NCI-H524 (cell line): ENCODE measurements at places on chromosomes 7 and 10.

DNA sequence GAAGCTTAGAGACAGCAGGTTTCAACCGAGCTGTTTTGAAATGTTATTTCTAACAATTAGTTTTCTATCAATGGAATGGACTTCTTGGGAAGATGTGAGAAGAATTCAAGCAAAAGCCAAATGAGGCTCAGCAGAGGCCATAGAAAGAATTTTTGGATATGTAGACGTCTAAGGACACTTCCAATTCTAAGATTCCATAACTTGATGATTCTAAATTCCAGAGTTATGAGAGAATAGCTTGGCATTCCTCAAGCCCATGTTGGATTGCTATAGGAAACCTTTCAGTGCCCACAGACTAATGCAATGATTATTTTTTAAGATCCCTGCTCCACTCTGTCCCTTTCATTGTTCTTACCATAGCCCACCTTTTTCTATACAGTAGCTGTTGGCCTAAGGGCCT, 77.2 kb upstream of the PALS2 start:
- DNase-seq: no peak

DNA sequence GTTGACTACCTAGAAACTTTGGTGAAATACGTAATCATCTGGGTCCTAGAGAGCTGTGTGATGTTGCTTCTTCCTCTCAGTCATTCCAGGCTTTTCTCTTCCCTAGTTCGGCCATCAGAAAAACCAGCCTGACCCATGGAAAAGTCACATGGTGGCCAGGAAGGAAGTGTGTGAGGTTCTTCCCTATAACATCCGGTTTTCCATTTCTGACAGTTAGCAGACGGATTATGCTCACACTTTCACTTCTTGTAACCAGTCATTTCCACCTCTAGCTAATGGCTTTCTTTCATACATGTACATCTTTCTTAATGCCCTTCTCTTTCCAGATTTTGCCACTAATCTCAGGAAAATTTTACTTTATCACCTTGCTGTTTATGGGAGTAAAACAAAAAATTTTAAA, 110.0 kb upstream of the GLCCI1 start:
- DNase-seq: no peak

DNA sequence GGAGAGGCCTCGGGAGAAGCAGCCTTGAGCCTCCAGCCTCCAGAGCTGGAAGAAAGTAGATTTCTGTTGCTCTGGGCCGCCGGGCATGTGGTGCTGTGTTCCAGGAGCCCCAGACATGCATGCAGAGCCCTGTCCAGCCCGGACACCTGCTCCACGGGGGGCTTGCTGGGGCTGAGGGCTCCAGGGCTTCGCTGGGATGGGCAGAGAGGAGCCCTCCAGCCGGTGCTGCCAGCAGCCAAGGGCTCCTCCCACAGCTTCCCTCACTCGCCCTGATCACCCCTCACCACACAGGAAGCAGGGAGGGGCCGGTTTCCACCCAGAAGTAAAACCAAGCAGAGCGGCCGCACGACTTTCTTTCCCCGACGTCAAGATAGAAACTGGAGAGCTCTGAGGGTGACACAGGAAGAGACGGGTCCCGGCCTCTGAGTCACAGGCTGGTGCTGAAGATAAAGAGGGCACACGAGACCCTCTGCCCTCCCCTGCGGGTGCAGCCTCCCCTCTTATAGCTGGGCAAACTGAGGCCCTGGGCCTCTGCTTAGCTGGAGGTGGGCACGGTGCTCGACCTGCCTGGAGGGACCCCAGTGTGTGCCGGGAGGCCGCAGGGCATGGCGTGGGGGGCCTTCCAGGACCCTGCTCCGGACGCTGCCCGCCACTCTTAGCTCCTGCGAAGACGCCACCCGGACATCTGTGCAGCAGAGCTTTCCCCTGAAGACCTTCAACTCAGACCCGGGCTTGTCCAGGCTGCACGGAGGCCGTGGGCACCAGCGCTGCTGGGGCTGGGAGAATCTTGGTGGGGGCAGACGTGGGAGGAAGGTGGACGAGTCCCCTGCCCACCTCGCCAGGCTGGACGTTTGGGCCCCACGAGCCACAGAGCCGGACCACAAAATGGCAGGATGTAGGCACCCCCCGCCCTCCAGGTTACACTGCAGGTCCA, 31.1 kb downstream of the ADAP1 start:
- no peak for DNase-seq

DNA sequence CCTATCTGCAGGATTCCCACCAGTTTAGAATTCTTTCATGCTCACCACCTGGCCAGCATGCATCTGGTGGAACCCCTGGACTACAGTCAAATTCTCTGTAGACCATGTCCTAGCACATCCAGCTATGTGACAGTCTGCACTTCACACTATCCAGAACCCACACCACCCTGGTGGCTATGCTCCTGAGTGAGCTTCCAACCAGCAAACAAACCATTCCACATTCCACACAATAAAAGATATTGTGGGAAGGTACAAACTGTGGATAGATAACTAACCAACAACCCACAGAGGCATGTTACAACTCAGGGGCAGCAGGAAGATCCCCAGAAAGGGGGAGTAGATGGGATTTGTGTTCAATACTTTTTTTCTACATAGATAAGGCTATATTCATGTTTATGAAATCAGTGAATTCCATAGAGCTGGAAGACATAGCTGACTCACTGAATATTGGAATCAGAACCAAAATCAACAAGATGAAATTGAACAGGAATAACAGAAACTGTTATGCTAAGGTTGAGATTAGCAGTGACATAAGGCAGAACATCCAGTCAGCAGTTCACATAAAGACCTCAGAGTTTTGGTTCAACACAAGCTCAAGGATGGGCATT, 72.5 kb downstream of the LRRC17 start:
- DNase-seq: no peak

DNA sequence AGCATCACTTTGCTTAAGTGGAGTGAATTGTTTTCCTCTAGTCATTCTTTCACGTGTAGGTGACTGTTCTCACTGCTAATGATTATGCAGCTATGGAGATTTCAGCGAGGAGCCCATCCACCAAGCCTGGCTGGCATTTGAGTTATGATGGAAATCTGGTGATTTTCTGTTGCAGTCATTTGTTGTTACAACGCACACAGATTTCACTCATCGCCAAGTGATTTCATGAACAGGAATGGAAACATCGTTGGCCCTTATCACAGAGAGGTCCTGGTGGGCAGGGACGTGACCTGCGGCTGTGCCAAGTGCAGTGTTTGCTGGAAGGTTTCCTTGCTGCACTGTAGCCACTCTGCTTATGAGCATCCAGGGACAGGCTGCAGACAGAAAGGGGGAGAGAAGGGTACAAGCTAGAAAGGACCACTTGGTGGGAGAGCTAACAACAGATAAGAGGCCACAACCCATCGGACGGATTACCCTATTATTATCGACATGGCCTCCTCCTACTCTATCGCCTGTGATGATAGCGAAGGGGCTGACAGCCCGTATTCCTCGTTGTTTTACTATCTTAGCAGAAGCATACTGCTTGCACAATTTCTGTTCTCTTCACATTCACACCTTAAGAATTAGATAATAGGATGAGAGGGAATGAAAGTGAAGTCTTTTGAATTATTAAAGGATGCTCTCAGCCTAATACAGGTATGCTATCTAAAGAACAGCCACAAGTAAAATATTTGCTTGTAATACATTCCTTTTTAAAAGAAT, 99.0 kb upstream of the PITRM1 start:
- DNase-seq: no peak

DNA sequence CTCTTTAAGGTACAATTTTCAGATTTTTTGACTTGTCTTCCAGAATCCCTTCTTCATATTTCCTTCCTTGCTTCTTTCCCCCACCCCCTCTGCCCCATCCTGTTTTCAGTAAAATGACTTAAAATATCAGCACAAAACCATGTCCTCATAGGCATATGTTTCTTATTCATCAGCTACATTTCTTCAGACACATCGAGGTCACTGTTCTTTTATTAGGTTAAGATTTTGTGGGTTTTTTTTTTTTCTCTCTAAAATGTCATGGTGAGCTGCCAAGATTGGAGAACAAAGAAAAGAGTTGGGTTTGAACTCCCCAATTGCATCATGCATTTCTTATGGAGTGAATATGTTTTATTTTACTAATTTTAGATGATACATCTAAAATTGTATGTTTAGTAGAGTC, 35.8 kb downstream of the LAMB4 start:
- no peak for DNase-seq

DNA sequence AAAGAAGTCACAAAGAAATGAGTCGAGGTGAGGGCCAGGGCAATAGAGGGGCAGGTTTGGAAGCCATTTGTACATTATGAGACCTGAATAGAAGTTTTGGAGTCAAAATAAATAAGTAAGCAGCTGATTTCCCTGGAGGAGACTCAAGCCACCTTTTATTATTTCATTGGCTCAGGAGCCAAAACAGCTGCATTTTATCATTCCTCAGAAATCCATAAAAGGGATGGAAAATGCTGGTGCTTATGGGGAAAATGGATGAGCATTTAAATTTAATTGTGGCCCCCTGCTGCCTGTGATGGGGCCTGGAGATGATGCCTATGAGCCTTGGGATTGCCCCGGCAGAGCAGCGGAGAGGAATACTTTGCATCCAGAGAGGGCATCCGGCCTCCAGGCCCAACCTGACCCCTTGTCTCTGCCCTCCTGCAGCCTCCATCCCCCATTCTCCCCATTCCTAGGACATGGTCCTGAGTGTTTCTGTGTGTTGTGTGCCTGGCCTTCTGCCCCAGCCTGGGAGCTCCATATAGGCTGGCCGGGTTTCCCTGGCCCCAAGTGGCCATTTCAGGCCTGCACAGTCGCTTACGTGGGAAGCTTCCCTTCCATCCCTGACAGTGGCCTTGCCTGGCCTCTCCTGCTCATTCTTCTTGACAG, 296.8 kb upstream of the ZMIZ1 start:
- no peak for DNase-seq

DNA sequence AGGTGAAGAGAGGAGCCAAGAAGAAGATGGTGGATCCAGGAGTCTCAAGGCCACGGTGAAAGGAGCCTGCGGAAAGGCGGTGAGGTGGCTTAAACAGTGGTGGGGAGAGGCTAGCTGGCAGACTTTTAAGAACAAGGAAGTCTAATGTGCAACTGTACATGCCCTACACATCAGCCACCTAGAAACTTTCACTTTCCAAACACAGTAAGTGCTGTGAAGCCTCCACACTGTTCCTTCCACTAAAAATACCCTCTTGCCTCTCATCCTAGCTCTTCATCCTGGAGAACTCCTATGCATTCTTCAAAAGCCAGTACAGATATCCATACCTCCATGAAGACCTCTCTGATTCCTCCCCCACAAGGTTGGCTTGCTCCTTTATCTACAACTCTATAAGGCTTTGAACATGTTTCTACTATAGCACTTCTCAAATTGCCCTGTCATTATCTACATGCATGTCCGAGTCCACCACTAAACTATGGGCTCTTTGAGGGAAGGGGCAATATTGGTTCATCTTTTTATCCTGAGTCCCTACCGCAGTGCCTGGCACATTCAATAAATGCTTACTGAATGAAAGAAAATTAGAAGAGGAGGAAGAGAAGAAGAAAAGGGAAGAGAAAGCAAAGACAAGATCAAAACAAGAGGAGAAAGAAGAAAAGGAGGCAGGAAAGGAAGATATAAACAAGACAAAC, 54.2 kb downstream of the DNAJC12 start:
- DNase-seq: no peak

DNA sequence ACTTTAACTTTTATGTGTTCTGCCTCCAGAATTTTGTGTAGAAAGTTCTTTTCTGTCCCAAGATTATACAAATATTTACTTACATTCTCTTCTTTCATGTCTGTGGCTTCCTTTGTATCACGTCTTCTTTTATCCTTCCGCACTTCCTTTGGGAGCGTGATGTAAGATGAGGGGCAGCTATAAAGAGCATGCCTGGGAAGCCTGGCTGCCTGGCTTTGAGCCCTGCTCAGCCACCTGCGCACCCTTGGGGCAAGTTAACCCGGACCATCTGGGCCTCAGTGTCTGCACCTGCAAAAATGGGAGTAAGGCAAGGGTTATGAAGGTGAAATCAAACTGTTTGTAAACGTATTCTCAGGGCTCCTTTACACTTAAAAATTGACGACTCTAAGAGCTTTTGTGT, 25.2 kb downstream of the PALD1 start:
- no peak for DNase-seq

GRCh38 chr10:46223626-46224413, 63.0 kb upstream of the ANTXRL start:
- no peak for DNase-seq

- no peak for DNase-seq
These were observed 111.6 kb upstream of the ZNF722 start for GRCh38 chr7:63887031-63887430.

- DNase-seq: peak; percentile 1
These were observed 70.7 kb downstream of the ARHGAP22 start for GRCh38 chr10:48533951-48534720.

DNA sequence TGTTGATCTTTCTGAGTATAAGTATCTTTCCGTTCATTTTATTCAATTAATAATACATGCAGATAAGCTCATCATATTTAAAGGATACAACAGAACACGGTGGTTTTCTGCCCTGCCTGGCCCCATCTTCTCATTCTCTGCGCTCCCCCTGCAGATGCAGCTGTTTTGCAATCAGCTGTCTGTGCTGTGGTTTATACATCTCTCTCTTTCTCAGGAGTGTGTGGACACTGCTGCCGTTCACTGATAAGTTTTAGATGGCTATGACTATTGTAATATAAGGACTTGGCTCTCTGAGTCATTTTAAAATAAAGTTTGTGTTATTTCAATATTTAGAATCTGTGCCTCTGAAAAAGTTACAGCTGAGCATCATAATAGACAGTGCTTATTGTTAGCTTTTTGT, 54.5 kb downstream of the CUL1 start:
- DNase-seq: no peak

DNA sequence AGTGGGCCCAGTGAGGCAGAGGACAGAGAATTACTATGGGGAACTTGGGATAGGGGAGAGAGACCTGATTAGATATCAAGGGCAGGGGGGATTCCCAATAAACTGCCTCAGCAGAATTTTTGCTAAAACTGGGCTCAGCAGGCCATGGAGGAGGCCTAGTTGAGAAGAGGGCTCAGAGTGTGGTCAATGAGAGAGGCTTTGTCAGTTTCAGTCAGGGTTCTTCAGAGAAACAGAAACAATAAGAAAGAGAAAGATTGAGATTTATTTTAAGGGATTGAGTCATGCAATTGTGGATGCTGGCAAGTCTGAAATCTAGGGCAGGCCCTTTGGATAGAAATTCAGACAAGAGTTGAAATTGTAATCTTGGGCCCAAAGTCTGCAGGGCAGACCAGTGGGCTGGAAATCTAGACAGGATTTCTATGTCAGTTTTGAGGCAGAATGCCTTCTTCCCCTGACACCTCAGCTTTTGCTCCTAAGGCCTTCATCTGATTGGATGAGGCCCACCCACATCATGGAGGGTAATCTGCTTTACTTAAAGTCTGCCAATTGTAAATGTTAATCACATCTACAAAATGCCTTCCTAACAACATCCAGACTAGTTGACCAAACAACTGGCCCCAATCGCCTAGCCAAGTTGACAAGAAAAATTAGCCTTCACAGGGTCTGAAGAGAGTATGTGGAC, 33.5 kb upstream of the CCSER2 start:
- no peak for DNase-seq

DNA sequence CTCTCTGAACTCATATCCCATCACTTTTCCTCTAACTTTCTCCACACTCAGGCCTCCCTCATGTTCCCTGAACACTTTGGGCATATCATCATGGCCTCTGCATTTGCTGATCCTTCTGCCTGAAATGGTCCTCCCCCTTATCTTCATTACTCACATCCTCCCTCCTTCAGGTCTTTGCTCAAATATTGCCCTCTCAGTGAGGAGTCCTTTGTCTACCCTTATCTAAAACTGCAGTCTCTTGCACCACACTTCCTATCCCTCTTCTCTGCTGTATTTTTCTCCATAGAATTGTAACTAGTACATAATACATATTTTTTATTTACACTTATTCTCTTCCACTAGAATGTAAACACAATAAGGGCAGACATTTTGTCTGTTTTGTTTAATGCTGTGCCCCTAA, 41.7 kb downstream of the DNAJC1 start:
- no peak for DNase-seq

GRCh38 chr7:71266912-71267311, 135.0 kb downstream of the GALNT17 start:
- DNase-seq: no peak
